ENCODE measurements at places on chromosomes 16 and 17. TPM values are rescaled to one million over a fixed set of nuclear protein-coding genes. Genes with fewer than 3 reads are reported as not detected.

Gene CACNG3
- not detected for total RNA-seq

- DNase-seq: no peak
Measured at GRCh38 chr17:57120814-57121213, 35.8 kb downstream of the AKAP1 start.

Gene C1QTNF8
- not detected for total RNA-seq

Gene PNMT
- total RNA-seq: 8.6 TPM

- no peak for DNase-seq
Measured at GRCh38 chr16:19843371-19843770, 41.3 kb downstream of the GPRC5B start.
